ENCODE measurements at places on chromosomes 11 and 22. TPM values are rescaled to one million over a fixed set of nuclear protein-coding genes. Genes with fewer than 3 reads are reported as not detected.

Gene FDX1
- 10.4 TPM for total RNA-seq

Gene TRIM22
- 46.7 TPM for total RNA-seq

Gene APLNR
- not detected for total RNA-seq

Gene SLC15A3
- total RNA-seq = 10.6 TPM

Gene POTEH
- total RNA-seq = not detected

Gene TBX1
- total RNA-seq = 0.12 TPM

Gene OR52N4
- not detected for total RNA-seq

Gene WEE1
- total RNA-seq = 63.9 TPM

Gene CLCF1
- total RNA-seq = 3.9 TPM

Gene TMPRSS13
- under 0.01 TPM for total RNA-seq

Gene CLMP
- total RNA-seq = 103 TPM

Gene ALDH3B2
- not detected for total RNA-seq

Gene CD248
- 103 TPM for total RNA-seq

Gene TBX10
- total RNA-seq = not detected

Gene DBX1
- total RNA-seq = not detected

Gene SLC6A5
- not detected for total RNA-seq

Gene RBX1
- 87.8 TPM for total RNA-seq

Gene AHNAK
- total RNA-seq = 598 TPM

Gene PIH1D2
- total RNA-seq = 2.2 TPM

Gene KDM4D
- 1.4 TPM for total RNA-seq
